CD8-positive, alpha-beta T cell (primary cell): ENCODE measurements at places on chromosomes 7 and 10. TPM values are rescaled to one million over a fixed set of nuclear protein-coding genes. Genes with fewer than 3 reads are reported as not detected.

The GPR146 gene
- 5.0 TPM for total RNA-seq

The TACC2 gene
- total RNA-seq, result not detected

The PHKG1 gene
- total RNA-seq, result 9.6 TPM

The SPDYE2B gene
- not detected for total RNA-seq

GRCh38 chr7:646487-646886 is 80.0 kb upstream of the DNAAF5 start:
- DNase-seq, result no peak

GRCh38 chr10:18377898-18378297 is 237.7 kb downstream of the CACNB2 start:
- no peak for DNase-seq

- peak; percentile 72 for DNase-seq
These were observed 15.6 kb downstream of the ATG9B start for GRCh38 chr7:151008511-151009323.

GRCh38 chr10:72658696-72659400 is 33.0 kb upstream of the MICU1 start:
- no peak for DNase-seq

DNA sequence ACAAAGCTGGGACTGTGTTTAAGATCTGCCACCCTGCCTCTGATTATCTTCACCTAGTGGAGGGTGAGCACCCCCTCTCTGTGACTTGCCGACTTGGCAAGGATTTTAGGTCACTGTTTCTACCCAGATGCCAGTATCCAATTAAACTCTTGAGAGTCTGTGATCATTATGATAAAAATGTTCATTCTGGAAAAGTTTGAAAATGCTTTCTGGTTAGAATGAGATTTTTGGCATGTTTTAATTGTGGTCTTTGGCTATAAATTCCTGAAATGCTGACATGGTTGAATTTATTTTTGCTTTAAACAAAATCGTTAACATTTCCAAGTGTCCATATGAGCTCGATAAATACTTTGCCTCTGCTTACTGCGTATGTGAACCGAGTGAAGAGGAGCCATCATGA is 221.4 kb downstream of the BICC1 start:
- DNase-seq, result no peak

DNA sequence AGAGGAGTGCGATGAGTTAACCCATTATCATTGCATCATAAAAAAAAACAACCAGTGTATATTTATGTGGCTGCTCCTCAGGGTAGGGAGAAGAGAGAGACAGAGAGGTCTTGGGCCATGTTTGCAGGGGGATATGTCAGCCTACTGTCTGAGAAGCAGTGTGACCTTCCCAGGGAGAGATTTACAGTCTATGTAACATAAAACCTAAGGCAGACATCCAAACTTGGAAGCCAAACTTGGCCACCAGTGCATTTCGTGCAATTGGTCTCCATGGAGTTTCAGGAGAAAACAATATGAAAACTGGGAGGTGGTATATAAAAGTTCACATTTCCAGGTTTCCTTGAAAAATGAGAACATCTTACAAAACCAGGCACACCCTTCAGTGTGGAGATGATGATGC is 85.9 kb upstream of the CXCL12 start:
- no peak for DNase-seq

- DNase-seq, result no peak
These were observed 20.7 kb downstream of the AVL9 start for GRCh38 chr7:32515890-32516550.

GRCh38 chr10:121609426-121610380 is 11.5 kb upstream of the FGFR2 start:
- no peak for DNase-seq

GRCh38 chr7:90173127-90173844 is 19.0 kb downstream of the STEAP1 start:
- DNase-seq, result no peak

DNA sequence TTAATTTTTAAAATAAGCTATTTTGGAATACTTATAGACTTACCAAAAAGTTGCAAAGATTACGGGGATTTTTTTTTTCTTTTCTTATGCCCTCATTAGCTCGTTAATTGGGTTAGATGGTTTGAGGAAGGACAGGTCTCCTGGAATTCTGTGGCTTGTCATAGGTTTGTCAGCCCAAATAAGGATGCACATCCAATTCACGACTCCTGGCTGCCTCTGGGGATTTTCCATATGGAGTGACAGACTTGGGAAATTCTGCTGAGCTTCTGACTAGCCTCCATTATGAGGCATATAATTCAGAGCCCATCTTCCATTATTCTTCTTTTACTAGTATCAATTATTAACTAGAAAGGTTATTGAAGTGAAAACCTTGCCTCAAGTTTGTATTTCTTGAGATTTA is 102.1 kb downstream of the AUTS2 start:
- DNase-seq, result no peak

- DNase-seq, result no peak
These were observed 76.9 kb downstream of the GALNT17 start for GRCh38 chr7:71208881-71209280.
